ENCODE measurements at places on chromosomes 3 and 15.

DNA sequence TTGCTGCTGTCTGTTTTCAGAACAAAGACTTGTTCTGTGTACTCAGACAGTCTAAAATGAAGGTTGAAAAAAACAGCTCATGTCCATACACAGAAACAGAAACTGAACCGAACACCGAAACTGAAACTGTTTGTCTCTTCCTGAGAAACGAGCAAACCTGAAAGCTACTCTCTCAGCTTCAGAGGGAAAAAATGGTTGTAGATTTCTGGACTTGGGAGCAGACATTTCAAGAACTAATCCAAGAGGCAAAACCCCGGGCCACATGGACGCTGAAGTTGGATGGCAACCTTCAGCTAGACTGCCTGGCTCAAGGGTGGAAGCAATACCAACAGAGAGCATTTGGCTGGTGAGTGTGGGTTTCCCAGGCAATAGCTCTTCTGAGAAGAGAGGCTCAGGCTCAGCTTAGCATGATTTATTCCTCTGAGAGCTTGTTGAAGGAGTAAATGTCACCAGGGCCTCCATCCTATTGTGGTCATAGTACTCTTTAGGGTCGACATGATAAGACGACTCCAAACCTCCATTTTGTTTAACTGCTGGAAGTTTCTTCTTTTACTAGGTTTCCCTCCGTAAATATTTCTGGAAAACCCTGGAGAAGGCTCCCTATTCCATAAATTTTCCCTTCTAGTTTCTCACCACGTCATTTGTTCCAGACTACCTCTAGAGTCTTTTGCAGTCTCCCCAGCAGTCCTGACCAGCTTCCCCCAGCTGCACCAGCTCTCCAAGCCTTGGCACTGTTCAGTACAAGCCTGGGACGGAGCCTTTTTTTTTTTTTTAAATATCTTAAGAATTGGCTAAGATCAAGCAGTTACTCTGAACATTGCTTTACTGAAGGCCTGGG lies at the start of gene RTP4:
RTP4 (plus strand) TSS at position 135 of the 838 bp plus-strand sequence; CDS start at position 192, 57 bp downstream.
- peak; percentile 12 for DNase-seq

GRCh38 chr15:60957111-60957510 lies 272.0 kb downstream of the RORA start:
- DNase-seq = no peak

- DNase-seq = no peak
These were observed 34.3 kb downstream of the INTS14 start for GRCh38 chr15:65576664-65577063.

DNA sequence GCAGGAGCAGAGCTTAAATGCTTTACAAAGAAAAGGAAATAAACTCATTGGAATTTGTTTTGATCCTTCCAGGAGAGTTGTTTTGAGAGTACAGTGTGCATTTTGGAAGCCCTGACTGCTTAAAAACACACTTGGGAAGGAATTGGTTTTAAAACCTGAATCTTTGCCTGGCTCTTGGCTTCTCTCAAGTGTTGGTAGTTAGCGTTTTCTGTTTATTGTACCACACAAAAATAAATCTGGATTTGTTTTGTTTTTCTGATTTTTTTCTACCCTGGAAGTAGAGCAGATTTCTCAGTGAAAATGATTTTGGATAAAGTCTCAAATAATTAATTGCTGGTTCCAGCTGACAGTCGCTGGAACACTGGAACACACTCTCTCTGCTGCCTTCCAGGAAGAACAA lies 90.6 kb downstream of the CHST2 start:
- no peak for DNase-seq

GRCh38 chr3:184239708-184240107 lies 9.1 kb downstream of the ALG3 start:
- DNase-seq = no peak

DNA sequence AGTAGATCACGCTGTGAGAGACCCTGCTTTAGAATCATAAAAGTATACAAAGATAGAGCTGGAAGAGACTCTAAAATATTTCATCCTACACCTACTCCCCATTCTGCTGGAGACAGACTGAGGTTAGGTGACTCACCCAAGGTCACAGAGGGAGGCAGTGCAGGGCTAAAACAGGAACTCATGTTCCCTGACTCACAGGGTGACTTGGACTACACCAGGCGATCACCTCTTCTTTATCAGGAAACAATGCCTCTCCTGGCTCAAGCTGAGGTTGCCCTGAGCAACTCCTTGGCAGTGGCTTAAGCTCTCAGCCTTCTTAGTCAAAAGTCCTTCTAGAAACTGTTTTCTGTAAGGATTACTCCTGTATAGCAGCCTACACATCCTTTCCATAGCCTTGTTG lies 26.4 kb upstream of the TNFAIP8L3 start:
- peak; percentile 66 for DNase-seq

DNA sequence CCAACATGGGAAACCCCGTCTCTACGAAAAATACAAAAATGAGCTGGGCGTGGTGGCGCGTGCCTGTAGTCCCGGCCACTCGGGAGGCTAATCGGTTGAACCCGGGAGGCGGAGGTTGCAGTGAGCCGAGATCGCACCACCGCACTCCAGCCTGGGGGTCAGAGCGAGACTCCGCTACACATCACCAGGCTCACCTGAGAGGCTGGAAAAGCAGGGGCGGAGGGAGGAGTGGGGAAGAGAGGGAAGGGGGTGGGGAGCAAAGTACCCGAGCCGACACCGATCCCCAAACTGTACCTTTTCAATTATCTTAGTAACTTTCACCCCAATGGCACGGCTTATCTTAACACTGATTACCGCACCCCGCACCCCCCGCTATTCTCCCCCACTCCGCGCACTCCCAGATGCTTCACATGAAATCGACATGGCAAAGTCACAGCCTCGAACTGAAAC lies 46.4 kb upstream of the SYNM start:
- DNase-seq = no peak

- DNase-seq = no peak
These were observed 63.3 kb upstream of the SEC61A1 start for GRCh38 chr3:127988770-127989557.

GRCh38 chr3:188578576-188579363 lies 424.8 kb downstream of the LPP start:
- DNase-seq = peak; percentile 5

GRCh38 chr3:13194285-13195209 lies 121.3 kb upstream of the IQSEC1 start:
- peak; percentile 17 for DNase-seq

- no peak for DNase-seq
These were observed 13.0 kb downstream of the SV2B start for GRCh38 chr15:91113030-91113429.

GRCh38 chr3:123693584-123694190 lies 108.8 kb upstream of the HACD2 start:
- DNase-seq = no peak

DNA sequence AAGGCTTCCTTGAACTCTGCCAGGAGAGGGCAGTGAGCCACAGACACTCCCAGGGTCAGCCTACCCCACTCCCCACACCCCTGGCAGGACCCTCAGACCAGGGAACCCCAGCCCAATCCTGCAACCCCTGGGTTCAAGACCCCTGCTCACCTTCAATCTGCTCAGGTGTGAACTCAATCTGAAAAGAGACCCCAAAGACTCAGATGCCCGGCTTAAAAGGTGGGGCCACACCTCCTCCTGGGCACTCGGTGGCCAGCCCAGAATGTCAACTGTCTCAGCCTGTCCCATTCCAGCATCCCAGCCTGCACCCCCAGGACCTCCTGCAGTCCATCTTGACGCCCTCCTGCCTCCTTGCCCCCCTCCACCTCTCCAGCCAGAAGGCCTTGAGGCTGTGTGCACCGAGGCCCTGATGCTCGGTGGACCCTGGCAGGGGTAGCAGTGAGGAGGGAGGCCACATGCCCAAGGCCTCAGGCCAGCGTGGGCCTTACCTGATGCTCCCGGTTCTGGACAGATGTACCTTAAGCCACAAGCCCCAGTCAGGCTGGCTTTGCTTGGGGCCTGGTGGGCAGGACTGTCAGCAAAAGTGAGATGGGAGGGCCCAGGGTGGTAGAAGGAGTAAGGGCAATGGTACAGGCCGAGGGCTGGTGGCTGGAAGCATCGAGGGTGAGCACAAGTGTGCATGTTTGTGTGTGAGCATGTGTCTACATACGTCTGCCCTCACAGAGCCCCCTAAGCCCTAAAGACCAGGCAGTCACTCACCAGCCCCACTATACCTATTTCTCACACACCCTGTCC lies 2.2 kb downstream of the MYL3 start:
- DNase-seq = no peak

DNA sequence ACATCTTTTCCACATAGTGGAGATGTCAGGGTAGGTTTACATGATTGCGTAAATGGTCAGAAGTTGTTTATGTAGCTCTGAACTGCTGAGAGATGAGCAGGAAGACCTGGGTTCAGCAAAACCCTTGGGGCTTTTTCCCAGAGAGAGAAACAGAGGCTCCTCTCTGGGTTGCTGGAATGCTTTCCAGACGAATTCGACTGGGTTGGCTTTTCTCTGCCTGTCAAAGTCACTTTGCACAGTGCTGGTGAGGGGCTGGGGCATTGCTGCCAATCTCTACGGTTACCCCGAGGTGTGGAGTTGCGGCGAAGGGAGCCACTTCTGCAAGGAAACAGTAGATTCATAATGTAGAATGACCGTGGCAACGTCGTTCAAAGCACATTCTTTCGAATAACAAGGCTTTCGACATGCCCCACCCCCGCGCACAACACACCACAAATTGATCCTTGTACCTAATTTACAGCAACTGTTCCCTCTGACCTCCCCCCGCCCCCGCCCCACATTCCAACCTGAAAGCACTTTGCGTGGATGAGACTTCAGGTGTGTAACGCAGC lies 950 bp upstream of the CNTN4 start:
- no peak for DNase-seq

GRCh38 chr15:92833106-92833433 lies 67.1 kb upstream of the CHD2 start:
- no peak for DNase-seq

- DNase-seq = peak; percentile 97
These were observed at the start of gene ACP3 for GRCh38 chr3:132317229-132317948. Gene ACP3, plus strand, starts transcription at chr3:132317407. Its CDS starts 50 bp downstream, at chr3:132317457.

GRCh38 chr3:72862314-72863090 lies 14.3 kb upstream of the SHQ1 start:
- no peak for DNase-seq

DNA sequence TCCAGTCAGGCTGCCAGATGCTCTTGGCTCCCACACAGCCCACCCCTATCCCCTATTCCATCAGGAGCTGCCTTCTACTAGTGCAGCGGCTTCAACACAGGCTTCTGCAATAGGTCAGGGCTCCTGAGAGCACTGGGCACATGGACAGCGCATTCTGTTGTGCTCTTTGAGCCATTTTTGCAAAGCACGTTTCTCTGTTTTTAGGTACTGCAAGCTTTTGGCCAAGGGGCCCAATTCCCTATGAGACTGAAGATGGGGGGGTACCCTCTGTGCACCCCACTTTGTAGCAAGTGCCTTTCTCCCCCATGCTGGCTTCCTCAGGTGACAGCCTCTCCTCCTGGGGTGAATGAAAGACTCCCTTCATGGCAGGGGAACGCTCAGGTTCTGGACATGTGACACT lies 31.2 kb downstream of the CHDH start:
- DNase-seq = no peak

- no peak for DNase-seq
These were observed 37.7 kb upstream of the PRR20G start for GRCh38 chr3:127325629-127325961.

DNA sequence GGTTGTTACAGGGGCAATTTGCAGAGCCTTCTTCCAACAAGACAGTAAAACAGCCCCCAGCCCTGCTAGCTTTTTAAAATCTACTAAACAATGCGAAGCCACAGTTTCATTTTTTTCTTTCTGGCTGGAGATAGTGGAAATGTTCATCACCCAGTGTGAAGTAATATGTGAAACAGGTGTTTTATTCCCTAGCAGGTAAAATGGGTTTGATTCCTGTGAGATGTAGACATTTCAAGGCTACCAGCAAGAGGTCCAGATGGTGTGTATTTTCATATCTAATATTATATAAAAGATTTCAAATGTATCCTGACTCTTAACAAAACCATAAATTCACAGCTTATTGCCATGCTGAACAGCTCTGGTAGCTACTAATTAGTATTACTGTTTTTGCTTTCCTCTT lies 160.3 kb downstream of the SATB1 start:
- no peak for DNase-seq

GRCh38 chr15:64921711-64922110 lies 10.0 kb downstream of the ANKDD1A start:
- DNase-seq = no peak

GRCh38 chr15:43086551-43086950 lies 19.3 kb downstream of the UBR1 start:
- no peak for DNase-seq

- DNase-seq = peak; percentile 13
These were observed 151.6 kb downstream of the IL5RA start for GRCh38 chr3:2958551-2958950.

- no peak for DNase-seq
These were observed 1.8 kb downstream of the PIK3CA start for GRCh38 chr3:179149951-179150350.

DNA sequence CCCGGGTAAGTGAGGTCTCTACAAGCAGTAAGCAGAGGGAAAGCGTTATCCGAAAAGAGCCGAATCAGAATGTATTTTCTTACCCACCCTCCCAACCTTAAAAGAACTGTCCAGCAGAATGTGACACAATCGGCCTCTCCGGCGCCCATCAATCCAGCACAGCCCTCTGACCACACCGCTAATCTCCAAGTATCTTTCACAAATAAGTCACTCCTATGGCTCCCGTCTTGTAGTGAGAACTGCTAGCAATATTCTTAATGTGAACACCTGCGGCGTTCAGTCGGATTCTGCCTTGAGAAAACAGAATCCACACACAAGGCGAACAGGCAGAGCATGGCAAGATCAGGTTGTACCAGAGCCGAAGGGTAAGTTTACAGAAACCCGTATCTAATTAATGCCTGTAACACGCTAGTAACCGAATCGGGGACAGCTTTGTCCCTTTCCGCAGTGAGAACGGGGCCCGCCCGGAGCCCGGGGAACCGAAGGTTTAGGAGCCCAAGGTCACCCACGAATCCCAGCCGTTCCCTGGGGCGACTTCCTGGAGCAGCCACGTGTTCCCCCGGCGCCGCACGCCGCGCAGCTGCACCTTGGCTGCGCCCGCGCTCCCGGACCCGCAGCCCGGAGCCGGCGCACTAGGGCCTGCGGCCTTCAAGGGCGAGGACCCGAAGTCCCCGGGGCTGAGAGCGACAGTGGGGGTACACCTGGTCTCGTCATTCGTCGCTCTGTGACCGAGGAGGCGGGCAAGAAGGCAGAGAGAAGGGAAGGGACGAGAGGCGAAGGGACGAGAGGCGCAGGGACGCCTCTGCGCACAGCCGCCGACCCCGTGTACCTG lies 672 bp downstream of the TFRC start:
- peak; percentile 39 for DNase-seq

- no peak for DNase-seq
These were observed 13.5 kb downstream of the MAGEL2 start for GRCh38 chr15:23634181-23634580.

DNA sequence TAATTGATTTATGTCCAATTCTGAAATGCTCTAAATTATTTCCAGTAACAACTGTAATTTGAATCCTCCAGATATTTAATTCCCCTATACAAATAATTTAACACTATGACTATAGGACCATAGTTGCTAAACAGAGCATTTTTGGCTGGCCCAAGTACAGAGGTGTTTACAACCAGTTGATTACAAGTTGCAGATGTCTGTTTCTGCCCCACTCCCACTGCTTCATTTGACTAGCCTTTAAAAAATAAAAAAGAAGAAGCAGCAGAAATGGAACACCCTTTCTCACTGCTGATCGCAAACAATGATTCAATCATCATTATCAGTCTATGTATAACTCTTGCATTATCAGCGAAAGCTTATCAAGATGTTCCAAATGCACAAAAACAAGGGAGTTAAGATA lies 54.6 kb downstream of the SENP7 start:
- no peak for DNase-seq

All from Kasumi-1 (cell line).